MV-4-11 (cell line): ENCODE measurements at places on chromosomes 16 and 17.

GRCh38 chr17:68456339-68457167, 743 bp downstream of the WIPI1 start:
- DNase-seq = no peak

DNA sequence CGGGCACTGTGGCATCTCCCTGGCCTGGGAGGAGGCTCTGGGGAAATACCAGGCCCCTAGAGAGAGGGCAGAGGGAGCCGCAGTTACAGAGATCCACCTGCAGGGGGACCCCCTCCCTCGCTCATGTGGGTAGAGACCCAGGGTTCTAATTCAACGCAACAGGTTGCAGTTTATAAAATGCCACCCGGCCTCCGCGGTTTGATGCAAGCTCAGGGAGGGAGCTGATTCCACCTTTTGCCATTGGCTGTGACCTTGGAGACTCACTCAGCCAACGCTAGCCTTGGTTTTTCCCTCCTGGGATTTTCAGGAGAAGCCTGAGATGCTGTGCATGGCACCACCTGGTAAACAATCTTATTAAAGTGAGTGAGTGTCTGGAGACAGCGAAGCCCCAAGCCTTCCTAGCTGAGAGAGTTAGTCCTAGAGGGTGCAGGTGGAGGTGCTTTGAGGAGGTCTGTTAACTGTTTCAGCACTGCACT, 12.1 kb downstream of the TTLL6 start:
- peak; percentile 21 for DNase-seq

- DNase-seq = peak; percentile 15
These were observed 121.2 kb upstream of the CHMP6 start for GRCh38 chr17:80870401-80870800.

DNA sequence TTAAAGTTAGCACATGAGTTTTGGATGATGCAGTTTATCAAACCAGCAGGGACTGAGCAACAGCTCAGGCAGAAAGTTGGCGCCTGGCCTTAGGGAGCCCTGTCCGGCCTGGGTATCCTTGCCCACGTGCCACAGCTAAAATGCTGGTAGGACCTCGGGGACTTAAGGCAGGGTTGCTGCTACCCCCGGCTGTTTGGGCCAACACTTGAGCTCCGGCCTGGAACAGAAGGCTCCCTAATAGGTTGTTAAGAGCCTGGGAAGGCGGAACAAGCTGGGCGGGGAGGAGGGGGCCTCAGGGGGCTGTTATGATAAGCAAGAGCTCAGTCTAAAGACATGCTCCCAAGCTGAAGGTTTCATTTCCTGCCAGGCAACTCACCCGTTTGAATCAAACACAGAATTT, 39.7 kb downstream of the CUEDC1 start:
- no peak for DNase-seq

DNA sequence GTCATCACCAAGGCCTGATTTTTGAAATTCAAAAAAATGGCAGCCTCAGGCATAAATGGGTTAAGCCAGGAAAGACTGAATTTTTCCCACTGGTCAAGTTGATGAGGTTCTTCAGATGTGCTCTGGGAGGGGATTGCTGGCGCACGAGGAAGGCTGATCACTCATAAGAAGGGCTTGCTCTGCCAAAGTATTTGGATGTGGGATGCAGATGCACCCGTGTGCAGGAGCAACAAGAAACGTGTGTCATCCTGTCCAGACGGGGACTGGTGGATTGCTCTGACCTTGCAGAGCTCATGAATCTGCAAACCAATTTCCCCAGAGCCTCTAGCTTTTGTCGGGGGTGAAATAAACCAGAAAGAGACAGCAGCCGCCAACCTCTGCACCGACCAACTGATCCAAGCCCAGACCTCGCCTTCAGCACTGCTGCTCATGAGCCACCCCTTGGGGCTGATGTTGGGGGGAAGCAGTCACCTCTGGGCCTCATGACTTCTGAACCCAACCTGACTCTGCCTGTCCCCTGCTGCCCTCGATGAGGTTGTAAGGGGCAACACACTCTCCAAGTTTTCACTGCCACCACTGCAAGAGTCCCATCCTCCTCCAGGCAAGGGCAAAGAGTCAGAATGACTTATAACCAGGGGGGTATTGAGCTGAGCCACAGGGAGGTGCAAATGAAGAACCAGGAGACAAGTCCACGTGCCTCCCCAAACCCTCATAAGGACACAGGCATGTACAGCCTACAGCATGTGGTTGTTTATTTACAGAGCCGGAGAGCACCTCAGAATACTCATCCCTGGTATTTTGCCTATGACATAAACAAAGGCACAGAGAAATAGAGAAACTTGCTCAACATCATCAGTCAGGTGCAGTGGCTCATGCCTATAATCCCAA, 452.0 kb downstream of the SOX9 start:
- no peak for DNase-seq

GRCh38 chr17:35666967-35667532, 64.4 kb upstream of the RASL10B start:
- DNase-seq = no peak

- no peak for DNase-seq
These were observed 50.2 kb downstream of the GRB7 start for GRCh38 chr17:39787743-39788484.

- DNase-seq = no peak
These were observed 102.2 kb downstream of the CEP112 start for GRCh38 chr17:66089764-66090163.

- DNase-seq = no peak
These were observed 16.6 kb downstream of the TMC6 start for GRCh38 chr17:78111727-78112517.

- DNase-seq = no peak
These were observed 1.7 kb downstream of the GPRC5C start for GRCh38 chr17:74433421-74434121.

DNA sequence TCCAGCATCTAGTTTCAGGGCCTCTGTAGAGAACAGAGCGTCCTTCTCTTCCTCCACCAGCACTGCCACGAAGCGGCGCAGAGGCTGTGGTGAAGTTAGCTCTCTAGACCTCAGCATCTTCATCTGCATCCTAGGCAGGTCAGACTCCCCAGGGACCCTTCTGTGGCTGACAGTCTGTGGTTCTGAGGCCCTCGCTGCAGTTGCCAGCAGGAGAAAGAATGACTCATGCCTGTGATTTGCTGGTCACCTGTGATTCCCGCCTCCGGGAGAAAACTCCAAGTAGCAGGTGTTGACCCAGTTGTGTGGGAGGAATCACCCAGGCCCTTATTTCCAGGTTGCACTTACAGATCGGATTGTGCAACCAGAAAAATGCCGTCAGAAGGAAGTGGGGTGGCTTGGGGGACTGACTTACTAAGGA, 117.3 kb upstream of the CACNG5 start:
- DNase-seq = peak; percentile 12

DNA sequence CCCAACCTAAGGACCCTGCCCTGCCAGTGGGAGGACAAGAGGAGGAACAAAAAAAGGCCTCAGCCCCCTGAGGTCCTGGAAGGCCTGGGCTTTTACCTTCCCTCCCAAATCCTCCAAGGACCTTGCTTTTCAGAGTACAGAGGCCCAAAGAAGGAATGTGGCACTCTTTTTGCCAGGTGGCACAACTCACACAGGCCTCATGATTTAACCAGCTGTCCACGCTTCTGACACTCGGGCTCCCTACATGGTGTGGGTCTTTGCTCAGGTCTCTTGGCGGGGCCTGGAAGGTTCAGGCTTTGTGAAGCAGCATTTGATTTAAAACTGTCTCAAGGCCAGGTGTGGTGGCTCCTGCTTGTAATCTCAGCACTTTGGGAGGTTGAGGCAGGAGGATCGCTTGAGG, 120.6 kb downstream of the ABCC6 start:
- DNase-seq = no peak

DNA sequence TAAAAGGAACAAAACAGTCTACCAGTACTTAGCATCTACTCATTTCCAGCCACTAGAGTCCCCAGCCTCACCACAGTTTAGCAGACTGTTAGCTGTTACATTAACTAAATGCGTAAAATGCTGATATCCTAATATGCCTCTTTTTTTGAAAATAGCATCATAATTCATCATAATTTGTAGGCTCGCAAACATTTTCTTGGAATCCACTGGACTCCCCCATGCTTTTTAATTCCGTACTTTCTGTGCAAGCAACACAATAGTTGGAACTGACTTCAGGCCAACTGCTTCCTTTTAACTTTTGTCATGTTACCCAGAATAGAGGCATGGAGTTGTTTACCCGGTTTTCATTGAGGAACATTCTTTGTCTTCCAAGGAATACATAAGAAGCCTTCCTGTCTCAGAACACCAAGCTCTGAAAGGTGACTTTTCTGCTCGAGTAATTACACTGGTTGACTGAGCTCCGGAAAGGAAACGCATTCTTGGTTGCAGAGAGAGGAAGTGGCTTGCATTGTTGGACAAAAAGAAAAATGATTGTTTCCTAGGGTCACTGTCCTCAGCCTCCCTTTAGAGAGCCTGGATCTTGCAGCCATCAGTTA, 30.9 kb upstream of the SEC14L1 start:
- DNase-seq = peak; percentile 12

GRCh38 chr17:81406117-81406953, 11.1 kb downstream of the BAHCC1 start:
- no peak for DNase-seq

GRCh38 chr16:28904828-28905227, 20.2 kb downstream of the RABEP2 start:
- DNase-seq = no peak

DNA sequence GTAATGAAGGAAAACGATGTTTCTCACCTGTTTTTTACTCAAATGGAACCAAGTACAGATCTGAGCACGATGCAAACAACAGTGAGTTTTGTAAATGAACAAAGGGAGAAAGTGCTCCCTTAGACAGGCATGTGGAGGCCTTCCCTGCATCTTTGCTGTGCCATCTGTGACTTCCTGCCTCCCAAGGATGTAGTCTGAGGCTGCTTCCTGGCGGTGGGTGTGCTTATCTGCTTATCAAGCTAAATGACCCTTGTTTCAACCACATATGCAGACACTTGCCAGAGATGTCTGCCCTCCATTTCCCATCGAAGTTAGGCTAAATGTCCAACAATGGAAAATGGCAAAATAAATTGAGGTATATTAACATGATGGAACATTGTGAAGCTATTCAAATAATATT, 34.6 kb downstream of the RGS9 start:
- no peak for DNase-seq

DNA sequence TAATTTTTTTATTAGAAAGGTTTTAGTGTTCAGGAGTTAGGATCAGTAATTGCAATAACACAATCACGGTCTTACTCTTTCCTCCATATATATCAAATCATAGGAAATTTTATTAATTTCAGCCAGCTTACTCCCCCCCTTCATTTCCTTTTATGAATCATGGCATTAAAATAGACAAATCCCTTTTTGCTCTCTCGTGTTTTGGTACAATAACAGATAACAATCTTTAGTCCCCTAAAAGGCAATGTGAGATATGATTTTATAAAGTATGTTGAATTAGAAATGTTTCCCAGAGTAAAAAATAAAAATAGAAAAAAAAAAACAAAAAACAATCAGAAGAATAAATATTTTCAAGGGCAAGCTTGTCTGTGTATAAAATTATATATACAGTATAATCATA, 42.6 kb upstream of the RHOT1 start:
- DNase-seq = no peak

GRCh38 chr17:17963066-17963465, 9.1 kb downstream of the TOM1L2 start:
- no peak for DNase-seq

GRCh38 chr17:1183171-1183873, 3.5 kb upstream of the ABR start:
- peak; percentile 67 for DNase-seq

DNA sequence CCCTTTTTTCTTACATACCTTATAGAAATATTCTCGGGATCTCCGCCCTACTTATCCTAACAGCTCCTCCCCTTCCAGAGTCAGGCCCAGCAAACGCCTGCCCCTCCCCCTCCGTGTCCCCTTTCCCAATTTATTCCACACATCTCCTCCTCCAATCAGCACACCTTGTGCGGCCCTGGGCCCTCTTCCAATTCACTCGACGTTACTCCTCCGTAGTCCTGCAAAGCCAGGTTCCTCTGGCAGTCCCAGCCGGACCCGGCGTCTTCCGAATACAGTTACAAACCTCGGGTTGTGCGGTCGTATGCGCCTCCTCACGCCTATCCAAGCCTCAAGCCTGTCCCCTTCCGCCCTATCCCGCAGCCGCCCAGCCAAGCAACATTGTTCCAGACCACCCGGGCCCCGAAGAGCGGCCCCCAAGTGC, 677 bp downstream of the CBX1 start:
- no peak for DNase-seq

DNA sequence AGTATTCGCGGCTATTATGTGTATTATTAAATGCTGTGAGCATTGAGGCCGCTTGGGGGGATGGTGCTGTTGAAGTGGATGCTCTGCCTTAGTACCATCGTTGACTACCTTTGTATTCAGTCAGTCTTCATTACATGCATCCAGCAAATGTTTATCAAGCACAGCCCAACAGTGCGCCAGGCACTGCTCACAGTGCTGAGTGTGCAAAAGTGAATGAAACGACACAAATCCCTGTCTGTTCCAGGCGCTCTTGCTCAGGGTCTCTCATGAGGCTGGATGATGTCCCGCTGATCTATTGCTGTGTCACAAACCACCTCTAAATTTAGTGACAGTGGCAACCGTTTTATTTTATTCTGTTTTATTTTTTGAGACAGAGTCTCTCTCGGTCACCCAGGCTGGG, 53.8 kb downstream of the OTOA start:
- no peak for DNase-seq

DNA sequence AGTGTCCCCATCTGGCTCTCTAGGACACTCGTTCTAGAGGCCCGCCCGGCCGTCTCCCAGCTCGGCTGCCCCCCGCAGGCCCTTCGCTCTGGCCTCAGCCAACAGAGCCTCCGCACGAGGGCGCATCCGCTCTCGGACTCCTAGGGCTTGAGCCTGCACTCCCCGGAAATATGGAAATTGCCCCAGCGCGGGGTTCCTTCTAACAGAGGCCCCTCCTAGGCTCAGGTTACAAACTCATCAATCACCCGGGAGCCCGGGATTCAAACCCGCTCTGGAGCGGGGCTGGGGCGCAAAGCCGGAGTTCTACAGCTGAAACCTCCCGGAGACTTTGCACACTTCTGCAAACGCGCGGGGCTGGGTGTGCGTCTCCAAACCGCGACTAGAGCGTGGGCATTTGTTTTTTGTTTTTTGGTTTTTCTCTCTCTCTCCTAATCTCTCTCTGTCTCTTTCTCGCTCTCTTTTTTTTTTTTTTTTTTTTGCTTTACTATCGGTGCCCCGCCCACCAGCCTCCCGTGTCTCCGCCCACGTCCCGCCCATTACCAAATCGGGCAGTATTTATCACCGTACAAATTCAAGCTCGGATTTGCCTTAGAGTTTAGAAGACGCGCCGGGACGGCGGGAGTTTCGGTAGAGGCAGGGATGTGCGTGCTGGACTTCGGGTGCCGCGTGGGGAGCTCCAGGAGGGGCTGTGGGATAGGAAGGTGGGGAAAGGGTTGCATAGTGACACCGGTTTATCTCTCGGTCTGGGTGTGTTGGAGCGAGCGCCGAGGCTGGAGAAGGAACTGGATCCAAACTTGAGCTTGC, 2.4 kb upstream of the FOXL1 start:
- DNase-seq = peak; percentile 77

- no peak for DNase-seq
These were observed 106.1 kb downstream of the ANKRD11 start for GRCh38 chr16:89384282-89384681.

- peak; percentile 59 for DNase-seq
These were observed 6.8 kb upstream of the ITGAD start for GRCh38 chr16:31386157-31386984.
